ENCODE measurements at places on chromosomes 7 and 10. TPM values are rescaled to one million over a fixed set of nuclear protein-coding genes. Genes with fewer than 3 reads are reported as not detected.

The LIPF gene
- not detected for polyA plus RNA-seq

The SDK1 gene
- polyA plus RNA-seq = 2.0 TPM

The ASL gene
- 111 TPM for polyA plus RNA-seq

The STK31 gene
- polyA plus RNA-seq = 0.15 TPM

Measured in kidney (tissue), 22 donors.